ENCODE measurements at places on chromosomes 6 and 20. TPM values are rescaled to one million over a fixed set of nuclear protein-coding genes. Genes with fewer than 3 reads are reported as not detected.

DNA sequence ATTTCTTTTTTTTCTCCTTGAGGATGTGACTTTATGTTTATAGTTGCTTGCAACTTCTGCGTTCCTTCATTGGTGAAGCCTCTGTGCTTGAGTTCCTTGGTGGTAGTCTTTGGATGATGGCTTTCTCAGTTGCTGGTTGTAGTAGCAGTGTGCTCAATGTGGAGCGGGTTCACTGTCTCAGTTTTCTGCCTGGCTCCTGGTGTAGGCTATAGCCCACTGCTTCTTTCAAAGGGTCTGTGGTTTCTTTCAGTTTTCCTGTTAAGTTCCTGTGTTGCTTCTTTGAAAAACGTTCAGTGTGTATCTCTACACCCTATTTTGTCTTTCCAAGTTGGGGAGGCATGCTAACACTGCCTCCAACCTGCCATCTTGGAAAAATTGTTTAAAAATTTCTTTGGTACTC, 33.9 kb upstream of the ZBTB24 start:
- H3K27ac ChIP-seq = no peak overlapping the region
- DNase-seq = no peak
- H3K36me3 ChIP-seq = no peaks in the 10 kb centered on the region
- H3K4me1 ChIP-seq = no peaks in the 10 kb centered on the region
- H3K4me3 ChIP-seq = no peak overlapping the region

DNA sequence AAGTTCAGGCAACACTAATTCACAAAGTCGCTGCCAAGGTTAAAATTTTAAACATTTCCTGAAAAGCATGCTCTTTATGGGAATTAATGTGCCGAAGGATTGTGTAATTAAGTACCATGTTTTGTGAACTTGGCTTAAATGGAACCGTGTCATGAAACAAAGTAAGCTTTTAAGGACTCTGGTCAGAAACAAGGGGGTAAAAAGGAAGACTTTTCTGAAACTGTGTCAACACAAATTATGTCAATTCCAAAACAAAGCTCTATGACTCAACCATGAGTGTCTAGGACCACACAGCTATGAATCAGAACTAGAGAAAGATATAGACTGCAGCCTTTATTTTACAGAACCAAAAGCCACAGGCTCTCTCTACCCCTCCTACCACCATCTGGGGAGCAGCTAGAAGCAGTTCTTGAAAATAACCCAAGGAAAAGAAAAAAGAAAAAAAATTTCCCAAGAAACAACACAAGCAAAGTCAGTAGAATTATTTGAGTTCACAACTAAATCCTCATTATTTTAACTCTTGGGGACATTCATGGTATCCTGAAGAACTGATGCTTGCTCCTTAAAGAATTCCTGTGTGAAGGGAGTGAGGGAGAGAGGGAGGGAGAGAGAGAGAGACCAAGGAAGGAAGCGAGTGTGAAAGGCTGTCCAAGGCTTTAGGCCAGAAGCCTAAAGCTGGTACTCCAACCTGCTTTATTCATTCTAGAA, 81.9 kb downstream of the ZMYND8 start:
- peaks cover 13% of the 10 kb centered on the region for H3K4me1 ChIP-seq
- no peak overlapping the region for H3K4me3 ChIP-seq
- no peak for DNase-seq
- H3K27me3 ChIP-seq = no peaks in the 10 kb centered on the region

Gene PAK5
- polyA plus RNA-seq = 0.06 TPM

DNA sequence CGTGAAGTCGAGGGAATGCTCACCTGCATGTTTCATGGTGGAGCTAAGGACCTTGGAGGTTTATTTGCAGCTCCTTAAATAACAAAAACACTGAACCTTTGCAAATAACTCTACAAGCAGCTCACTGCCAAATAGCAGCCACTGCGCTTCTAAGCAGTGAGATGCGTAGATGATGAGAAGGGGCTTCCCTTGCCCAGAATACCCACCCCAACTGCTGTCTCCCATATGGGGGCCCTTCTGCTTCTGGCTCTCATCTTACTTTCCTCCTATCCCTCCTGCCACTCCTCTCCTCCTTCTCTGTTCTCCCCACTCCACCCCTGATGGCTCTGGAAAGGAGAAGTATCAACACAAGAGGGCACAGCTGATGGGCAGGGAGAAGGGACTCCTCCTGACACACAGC, 193.3 kb upstream of the SSTR4 start:
- no peak for DNase-seq
- no peak overlapping the region for H3K27ac ChIP-seq
- no peak overlapping the region for H3K4me3 ChIP-seq

DNA sequence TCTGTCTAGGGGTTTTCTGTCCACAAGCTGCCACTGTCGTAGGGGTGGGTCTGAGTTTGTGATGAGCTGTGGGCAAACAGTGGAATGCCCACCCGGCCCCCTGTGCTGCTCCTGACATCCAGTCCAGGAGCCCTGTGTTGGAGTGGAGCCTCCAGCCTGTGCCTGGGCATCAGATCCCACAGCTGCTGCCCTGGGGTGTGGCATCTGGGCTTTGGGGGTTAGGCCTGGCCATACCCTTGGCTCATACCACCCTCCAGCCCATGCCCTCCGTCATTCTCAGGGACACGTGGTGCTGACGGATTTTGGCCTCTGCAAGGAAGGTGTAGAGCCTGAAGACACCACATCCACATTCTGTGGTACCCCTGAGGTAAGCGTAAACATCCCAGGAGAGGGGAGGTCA, 12.9 kb downstream of the SGK2 start:
- H3K27ac ChIP-seq = no peak overlapping the region
- no peak for DNase-seq
- no peak overlapping the region for H3K4me3 ChIP-seq

Gene SLC44A4
- polyA plus RNA-seq = 0.26 TPM

- no peak overlapping the region for H3K27ac ChIP-seq
- H3K36me3 ChIP-seq = no peaks in the 10 kb centered on the region
- no peaks in the 10 kb centered on the region for H3K27me3 ChIP-seq
- H3K4me3 ChIP-seq = no peak overlapping the region
- H3K4me1 ChIP-seq = peaks cover 18% of the 10 kb centered on the region
- DNase-seq = no peak
Observed at GRCh38 chr6:157716251-157716995, 106.6 kb upstream of the SNX9 start.

Gene PCED1A
- 65.2 TPM for polyA plus RNA-seq

Gene C20orf202
- not detected for polyA plus RNA-seq

All from SK-N-SH (cell line).